ENCODE measurements at places on chromosomes 7 and 10. TPM values are rescaled to one million over a fixed set of nuclear protein-coding genes. Genes with fewer than 3 reads are reported as not detected.

DNA sequence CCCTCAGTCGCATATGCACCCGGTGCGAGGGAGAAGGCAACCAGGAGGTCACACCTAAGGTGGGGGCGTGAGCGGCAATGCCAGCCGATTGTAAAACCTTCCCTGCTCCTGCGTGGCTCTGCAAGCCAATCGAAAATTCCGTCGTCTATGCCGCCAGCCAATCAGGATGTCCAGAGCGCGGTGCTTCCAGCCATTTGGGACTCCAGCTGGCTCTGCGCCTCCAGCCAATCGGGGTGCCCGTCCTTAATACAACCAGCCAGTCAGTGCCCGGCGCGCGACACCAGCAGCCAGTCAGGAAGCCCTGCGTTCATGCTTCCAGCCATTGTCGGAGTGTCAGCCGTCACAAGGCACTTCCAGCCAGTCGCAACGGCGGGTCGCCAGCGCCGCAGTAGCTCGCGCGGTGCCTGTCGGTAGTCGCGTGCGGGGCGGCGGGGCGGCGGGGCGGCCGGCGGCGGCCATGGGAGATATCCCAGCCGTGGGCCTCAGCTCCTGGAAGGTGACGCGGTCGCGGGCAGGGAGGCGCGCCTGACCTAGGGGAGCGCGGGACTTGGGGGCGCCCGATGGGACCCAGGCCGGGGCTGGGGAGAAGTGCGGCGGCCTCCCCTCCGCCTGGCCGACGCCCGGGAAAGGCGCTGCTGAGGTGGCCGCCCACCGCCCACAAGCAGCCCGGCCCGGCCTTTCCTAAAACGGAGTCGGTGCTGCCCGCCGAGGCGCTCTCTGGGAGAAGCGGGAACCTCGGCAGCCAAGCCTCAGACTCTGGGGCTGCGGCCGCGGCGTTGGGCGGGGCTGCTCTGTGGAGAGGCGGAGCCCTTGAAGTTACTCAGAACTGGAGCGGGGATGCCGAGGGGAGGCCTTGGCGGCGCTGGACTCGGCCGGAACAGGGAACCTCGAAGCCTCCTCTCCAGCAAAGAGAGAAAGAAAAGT is at the start of gene AKR1E2:
Gene AKR1E2 (plus strand): TSS at position 340 of the 924 bp plus-strand sequence. CDS start 118 bp downstream, at position 458.
- peak; percentile 40 for DNase-seq

DNA sequence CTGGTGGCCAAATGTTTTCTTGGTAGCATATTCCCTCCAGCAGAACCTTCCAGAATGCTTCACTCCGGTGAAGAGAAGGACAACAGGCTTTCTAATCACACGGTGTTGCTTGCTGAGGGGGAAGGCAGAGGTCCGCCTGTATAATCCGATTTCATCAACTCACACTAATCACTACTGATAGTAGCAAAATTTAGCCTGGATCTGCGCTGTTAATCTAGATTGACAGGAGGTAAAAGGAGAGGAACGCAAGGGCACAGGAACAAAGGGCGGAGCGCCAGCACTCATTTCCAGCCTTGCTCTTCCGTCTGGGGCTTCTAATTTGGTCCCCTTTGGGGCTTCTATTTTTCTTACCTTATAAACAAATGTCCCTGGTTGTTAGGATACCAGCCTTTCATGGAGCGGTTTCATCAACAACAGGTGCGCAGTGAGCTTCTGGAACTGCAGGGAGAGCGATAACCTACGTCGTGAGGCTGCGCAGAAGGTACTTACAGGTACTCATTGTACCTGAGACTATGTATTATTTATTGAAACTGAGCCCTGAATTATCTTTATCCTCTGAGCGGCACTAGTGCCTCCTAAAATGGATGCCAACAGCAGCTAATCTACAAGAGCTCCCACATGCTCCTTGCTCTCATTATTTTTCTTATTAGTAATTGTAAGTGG is 150.6 kb downstream of the CACNB2 start:
- DNase-seq = no peak

DNA sequence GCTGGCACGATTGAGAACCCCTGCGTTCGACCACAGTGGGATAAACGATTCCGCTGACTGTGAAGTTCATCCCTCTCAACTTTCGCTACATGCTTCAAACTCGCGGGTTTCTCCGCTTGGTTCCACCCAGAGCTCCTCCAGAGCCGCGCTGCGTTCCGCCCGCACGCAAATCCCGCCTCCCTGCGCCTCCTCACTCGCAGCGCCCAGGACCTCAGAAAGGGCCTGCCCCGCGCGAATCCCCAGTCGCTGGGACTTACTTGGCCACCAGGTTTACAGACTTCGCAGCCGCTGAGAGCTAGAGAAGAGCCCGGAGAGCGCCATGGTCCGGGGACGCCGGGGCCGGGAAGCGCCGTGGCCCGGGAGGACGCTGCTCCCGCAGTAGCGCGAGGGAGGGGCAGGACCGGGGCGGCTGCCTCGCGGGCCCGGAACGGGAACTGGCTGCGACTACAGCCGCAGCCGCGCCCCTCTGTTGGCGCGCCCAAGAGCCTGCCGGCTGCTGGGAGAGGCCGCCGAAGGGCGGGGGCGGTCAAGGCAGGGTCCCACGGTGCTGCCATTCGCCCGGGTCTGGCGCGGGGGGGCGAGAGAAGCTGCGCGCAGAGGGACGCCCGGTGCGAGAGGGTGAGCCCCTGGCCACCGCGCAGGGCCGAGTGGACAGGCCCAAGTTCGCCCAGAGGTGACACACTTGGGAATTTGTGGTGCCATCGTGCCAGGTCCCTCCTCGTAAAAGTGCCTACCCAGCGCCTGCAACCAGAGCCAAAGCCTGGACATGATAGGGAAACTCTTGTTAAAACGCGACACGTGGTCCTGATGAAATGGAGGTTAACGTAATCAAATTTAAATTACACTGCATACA is at the start of gene NOD1:
Gene NOD1 (minus strand): TSS at position 436 of the 853 bp plus-strand sequence. CDS start 21,863 bp downstream, outside the sequence.
- DNase-seq = peak; percentile 89

DNA sequence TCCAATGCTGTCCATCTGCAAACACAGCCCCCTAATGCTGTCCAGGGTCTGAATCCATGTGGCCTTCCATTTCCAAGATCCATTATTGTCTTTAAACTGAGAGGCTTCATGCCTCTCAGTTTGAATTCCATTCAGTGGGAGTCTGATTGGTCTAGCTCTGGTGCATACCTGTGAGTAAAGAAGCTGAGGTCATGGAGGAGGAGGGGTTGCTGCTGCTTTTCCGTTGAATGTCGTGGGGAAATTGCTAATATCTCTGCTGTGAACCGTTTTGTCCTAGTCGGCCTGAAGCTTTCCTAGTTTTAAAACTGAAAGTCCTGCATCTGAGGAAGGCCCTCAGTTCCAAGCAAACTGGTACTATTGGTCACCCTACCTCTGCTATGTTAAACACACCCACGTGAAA is 17.7 kb downstream of the SH2D4B start:
- no peak for DNase-seq

Gene ITGA8
- 3.0 TPM for total RNA-seq

Data from Peyer's patch (tissue), 4 donors.